ENCODE measurements at places on chromosomes 7 and 10. TPM values are rescaled to one million over a fixed set of nuclear protein-coding genes. Genes with fewer than 3 reads are reported as not detected.

DNA sequence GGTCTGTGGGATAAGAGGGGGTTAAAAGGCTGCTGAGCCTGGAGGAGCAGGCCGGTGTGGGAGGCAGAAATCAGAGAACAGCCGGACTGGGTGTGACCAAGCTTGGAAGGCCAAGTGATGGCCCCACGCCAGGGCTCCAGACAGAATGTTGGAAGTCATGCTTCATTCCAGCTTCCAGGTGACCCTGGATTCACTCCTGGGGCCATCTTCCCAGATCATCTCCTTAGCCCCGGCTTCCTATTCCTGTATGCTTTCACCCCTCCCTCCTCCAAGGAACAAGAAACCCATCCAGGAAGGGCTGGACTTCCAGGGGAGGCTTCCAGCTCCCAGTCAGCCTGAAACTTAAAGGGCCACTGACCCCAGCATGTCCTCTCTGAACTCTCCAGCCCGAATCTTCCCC is 1.0 kb downstream of the INMT start:
- DNase-seq, result no peak

- no peak for DNase-seq
Observed at GRCh38 chr10:30029872-30030256, 29.5 kb downstream of the JCAD start.

DNA sequence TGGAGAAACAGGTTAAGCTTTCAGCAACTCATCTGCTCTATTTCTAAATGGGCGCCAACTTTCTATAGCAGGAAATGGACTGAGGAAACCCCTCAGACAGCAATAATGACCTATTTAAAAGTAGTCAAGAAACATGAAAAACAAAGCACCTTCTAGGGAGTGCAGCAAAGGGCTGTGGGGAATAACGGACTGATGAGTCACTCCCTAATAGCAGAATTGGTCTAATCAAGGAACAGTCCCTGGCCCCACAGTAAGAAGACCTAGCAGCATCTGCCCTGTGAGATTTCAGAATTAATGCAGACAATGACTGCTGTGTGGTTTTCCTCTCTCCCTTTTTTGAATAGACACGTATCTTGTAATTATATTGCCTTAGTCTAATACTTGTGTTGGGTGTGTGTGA is 602.9 kb downstream of the IPMK start:
- DNase-seq, result no peak

- DNase-seq, result no peak
Observed at GRCh38 chr7:37698276-37698675, 14.7 kb downstream of the GPR141 start.

Gene BLNK
- total RNA-seq, result not detected

Gene HABP2
- total RNA-seq, result not detected

Gene SLC18A3
- total RNA-seq, result 21.5 TPM

- no peak for DNase-seq
Observed at GRCh38 chr7:56028942-56029630, 22.2 kb downstream of the PSPH start.

- no peak for DNase-seq
Observed at GRCh38 chr7:108016841-108017775, 14.1 kb upstream of the LAMB1 start.

DNA sequence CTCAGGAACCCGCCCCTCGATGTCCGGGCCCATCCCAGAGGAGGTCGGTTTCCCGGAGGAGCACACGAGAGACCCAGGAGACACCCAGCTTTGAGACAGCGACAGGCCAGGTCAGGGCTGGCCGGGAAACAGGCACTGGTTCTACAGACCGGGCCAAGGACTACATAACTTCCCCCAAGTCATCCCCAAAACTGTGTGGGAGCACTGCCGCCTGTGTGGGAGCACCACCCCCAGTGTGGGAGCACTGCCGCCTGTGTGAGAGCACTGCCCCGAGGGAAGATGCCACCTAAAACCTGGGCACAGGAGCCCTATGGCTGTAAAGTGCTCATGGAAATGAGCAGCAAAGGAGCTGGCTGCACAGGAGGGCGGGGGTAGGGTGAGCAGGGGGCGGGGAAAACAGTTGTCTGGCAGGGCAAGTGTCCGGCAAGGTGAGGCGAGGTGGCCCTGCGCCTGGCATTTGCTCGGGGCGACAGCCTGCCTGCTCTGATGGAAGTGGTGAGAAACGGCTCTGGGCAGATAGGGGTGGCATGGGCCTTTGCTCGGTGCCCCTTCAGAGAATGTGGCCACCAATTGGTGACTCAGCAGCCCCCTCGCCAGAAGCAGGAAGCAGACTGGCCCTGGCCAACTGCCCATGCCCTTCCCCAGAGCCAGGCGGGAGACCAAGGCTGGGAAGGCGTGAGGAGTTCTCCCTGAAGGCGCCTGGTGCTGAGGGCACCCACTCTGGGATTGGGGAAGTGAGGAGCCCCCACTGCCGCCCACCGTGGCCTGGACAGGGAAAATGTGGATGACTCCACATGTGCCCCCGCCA is 26.2 kb downstream of the PAPOLB start:
- DNase-seq, result no peak

- no peak for DNase-seq
Observed at GRCh38 chr7:83519240-83519639, 129.7 kb downstream of the SEMA3E start.

Measured in glutamatergic neuron (in vitro differentiated cells).